ENCODE measurements at places on chromosomes 7 and 10. TPM values are rescaled to one million over a fixed set of nuclear protein-coding genes. Genes with fewer than 3 reads are reported as not detected.

GRCh38 chr7:98869027-98869596 lies 702 bp downstream of the TMEM130 start:
- H3K4me1 ChIP-seq, result peaks cover 3% of the 10 kb centered on the region
- H3K27ac ChIP-seq, result no peak overlapping the region
- H3K36me3 ChIP-seq, result no peaks in the 10 kb centered on the region
- H3K4me3 ChIP-seq, result no peak overlapping the region
- DNase-seq, result peak; percentile 55

GRCh38 chr7:96658022-96658412 lies 51.6 kb downstream of the SEM1 start:
- H3K36me3 ChIP-seq, result no peaks in the 10 kb centered on the region
- H3K4me1 ChIP-seq, result no peaks in the 10 kb centered on the region
- no peak for DNase-seq
- no peak overlapping the region for H3K4me3 ChIP-seq
- no peaks in the 10 kb centered on the region for H3K27me3 ChIP-seq
- no peak overlapping the region for H3K27ac ChIP-seq

DNA sequence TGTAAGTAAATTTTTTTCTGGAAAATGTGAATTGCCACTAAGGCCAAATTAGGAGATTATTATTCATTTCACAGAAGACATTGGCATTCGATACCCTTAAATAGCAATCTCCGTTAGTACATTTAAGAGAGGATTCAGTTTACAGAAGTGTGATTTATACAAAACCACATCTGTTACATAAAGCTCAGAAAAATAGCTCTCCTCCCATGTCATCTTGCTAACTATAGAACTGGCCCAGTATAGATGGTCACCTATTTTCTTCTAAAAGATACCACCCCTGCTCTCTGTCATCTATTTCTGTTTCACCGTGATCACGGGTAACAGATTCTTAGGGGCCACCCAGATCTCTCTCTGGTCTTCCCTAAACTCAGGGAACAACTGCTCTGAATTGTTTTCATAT lies 119.1 kb downstream of the HIP1 start:
- no peak overlapping the region for H3K27ac ChIP-seq
- DNase-seq, result no peak
- no peaks in the 10 kb centered on the region for H3K27me3 ChIP-seq
- H3K4me1 ChIP-seq, result no peaks in the 10 kb centered on the region

GRCh38 chr7:31078363-31078990 lies 26.4 kb downstream of the ADCYAP1R1 start:
- no peaks in the 10 kb centered on the region for H3K27me3 ChIP-seq
- no peak overlapping the region for H3K4me3 ChIP-seq
- peaks cover 4% of the 10 kb centered on the region for H3K36me3 ChIP-seq
- no peak overlapping the region for H3K27ac ChIP-seq
- no peaks in the 10 kb centered on the region for H3K4me1 ChIP-seq

DNA sequence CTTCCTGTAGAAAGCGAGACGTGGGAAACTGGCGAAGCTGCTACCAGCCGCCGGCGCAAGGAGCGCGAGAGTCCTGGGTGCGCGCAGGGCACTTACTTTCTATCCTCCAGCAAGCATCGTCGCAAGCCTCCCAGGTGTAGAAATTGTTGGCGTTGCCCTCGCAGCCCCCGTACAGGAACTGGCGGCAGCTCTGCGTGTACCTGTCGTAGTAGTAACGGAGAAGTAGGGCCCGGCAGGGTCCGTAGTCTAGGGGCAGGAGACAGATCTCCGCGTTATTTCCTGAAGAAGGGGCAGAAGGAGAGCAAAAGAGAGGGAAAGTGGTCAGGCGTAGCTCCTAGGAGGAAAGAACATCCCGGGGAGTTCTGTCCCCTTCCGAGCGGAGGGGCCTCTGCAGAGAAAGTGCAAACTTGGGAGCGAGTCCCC lies 501 bp downstream of the TFPI2 start:
- peak; percentile 85 for DNase-seq
- H3K27me3 ChIP-seq, result no peaks in the 10 kb centered on the region
- H3K4me1 ChIP-seq, result peaks cover 2% of the 10 kb centered on the region
- H3K27ac ChIP-seq, result no peak overlapping the region
- no peaks in the 10 kb centered on the region for H3K36me3 ChIP-seq

The GPAM gene
- 9.9 TPM for total RNA-seq

The SCART1 gene
- 3.9 TPM for total RNA-seq

The RET gene
- 3.1 TPM for total RNA-seq
